ENCODE measurements at places on chromosomes 3 and 15.

GRCh38 chr3:177379045-177379444 lies 181.8 kb upstream of the TBL1XR1 start:
- peak; percentile 25 for DNase-seq

DNA sequence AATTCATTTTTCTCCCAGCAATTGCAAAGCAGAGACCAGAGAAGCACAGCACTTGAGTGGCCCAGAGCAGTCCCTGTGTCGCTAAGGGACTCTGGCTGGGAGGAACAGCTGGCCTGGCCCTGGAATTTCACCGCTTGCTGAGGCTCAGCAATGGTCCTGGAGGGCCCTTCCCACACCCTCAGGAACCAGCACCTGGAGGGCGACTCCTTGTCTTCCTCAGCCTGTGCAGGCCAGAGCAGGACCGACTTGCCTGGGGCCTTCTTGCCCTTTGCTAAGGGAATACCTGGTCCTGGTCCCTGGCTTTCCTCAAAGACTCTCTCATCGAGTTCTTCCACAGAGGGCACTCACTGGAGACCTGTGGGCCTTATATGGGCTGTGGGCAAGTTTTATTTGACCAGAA lies 294.6 kb downstream of the RPLP1 start:
- no peak for DNase-seq

DNA sequence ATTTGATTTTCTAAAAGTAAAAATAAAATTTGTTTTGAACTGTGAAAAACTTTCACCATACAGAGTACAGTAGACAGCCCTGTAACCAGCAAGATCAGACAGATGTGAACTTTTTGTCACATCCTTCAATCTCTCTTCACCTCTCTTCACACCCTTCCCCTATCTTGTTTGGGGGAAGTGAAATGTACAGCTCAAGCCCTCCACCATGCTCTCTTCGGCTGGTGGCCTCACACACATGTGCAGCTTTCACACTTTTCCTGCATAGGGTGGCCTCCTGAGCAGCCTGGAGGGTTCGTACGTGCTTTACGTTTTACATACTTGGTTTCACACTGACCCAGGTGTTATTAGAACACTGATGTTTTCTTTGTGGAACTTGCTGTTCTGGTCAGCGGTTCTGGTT lies 86.4 kb downstream of the DNAJB8 start:
- DNase-seq = no peak

DNA sequence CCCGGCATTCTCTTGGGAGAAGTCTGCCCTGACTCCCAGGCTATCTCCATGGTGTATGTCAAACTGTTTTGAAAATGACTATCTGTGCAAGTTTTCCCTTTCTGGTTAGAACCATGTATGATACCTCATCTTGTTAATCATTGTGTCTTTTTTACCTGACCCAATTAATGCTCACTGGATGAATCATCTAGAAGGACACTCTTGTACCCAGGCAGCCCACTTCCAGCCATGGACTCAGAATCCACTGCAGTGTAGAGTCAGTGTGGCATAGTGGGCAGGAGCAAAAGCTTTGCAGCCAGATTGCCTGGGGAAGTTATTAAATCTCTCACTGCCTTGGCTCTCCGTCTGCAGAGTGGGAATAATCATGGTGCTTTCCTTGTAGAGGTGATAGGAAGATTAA lies 1.2 kb downstream of the FAM3D start:
- no peak for DNase-seq

- DNase-seq = no peak
Observed at GRCh38 chr3:187673012-187673411, 2.8 kb upstream of the SST start.

DNA sequence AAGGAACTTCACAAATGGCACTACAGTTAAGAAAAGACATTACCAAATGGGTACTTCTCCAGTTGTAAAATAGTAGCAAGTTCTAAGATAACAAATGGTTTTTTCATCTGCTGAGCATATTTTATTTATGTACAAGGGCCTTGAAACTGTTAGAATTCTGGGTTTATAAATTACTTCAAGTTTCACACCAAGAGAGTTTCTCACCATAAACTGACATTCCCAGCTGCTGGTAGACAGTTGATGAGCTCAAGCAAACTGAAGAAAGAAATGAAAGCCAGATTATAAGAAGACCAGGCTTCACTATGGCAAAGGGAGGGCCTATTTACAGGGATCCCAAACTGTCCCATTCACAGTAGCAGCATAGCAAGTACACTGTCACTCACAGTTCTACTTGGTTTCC lies 99.8 kb downstream of the DHX30 start:
- no peak for DNase-seq

- peak; percentile 51 for DNase-seq
Observed at GRCh38 chr3:128133273-128133883, 9.8 kb upstream of the RUVBL1 start.

DNA sequence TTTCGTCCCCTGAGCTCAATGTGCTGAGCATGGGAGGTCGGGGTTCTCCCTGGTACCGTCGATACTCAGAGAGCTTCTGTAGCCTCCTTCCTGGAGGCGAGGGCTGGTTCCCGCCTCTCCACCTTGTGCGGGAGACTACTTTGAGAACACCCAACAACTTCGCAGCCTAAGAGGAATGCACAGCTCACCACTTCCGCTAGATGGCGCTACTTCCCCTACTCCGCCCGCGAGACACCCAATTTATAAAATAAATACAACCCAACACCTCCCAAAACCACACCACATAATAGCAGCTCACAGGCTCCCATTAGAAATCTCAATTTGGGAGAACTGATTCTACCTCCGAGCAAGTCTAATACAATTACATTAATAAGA lies 1.2 kb downstream of the RGMA start:
- peak; percentile 62 for DNase-seq

GRCh38 chr15:97893967-97894366 lies 66.5 kb upstream of the ARRDC4 start:
- DNase-seq = peak; percentile 6

DNA sequence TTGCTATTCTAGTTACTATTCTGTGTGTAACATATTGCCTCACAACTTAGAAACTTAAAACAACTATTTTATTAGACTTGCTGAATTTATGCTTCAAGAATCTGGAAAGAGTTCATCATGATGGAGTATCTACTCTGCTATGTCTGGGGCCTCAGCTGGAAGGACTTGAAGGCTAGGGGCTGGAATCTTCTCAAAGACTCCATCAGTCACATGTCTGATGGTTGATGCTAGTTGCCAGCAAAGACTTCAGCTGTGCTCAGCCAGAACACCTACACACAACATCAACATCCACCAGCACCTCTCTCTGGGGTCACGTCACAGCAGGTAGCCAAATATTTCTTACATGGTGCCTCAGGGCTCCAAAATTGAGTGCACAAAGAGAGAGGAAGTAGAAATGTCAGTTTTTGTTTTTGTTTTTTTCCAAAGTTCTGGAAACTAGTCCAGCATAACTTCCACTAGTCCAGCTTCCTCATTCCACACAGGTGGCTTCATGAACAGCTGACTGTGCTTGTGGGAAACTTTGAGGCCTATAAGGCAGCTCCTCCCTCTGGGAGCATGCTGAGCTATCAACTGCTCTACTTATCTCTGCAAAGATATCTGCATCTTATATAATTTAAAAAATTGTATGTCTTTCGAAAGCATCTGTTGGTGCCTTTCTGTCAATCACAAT lies 325.4 kb upstream of the AGTR1 start:
- peak; percentile 3 for DNase-seq

DNA sequence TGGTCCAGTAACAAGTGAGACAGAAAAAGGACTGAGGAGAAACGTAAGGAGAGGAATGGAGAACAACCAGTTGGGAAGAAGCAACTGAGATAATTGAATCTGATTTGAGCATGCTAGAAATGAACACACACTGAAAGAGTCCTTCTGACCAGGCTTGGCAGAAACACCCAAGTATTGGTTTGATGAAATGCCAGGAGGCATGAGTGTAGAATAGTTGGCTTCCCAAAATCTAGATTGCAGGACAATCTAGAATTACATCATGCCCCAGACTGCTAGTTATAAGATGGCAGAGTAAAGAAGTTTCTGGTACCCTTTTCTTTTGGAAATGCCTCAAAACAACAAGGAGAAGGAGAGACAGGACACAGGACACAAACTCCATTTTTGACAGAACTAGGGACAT lies 189.7 kb upstream of the STT3B start:
- no peak for DNase-seq

- DNase-seq = no peak
Observed at GRCh38 chr3:195023989-195024388, 247.0 kb downstream of the XXYLT1 start.

DNA sequence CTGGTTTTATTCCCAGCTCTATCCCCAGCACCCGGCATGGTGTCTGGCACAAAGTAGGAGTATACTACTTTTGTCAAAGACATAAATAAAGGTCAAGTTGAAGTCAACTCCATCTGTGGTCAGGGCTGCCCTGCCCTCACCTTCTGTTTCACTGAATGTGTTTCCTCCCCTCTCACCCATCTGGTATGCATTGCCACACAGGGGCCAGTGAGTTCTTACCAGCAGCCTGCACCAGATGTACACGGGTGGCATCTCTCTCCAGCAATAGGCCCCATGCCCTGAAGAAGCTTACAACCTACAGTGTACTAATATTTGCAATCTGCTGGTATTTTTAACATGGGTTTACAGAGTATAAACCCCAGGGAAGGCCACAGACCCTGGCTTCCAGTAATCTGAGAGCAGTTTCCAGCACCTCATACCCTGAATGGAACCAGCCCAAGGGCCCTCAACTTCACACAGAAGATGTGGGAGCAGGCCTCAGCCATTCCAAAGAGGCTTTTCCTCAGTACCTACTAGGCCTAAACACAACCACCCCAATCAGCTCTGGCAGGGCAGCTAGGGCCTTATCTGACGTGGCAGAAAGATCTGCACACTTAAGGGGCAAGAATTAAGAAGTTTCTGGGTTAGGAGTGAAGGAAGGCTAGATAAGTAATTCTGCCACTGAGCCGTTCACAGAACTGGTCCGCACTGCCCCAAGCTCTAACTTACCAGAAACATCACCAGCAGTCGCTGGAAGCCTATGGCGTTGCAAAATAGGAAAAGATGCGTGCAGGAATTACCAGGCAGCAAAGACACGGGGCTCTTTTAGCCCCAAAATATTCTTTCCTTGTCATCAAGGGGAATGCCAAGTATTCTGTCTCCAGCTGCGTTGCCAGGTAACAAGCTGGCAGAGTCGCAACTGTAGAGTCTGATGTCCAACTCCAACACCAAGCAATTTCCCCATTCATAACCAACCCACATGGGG lies 2.1 kb downstream of the IDH2 start:
- no peak for DNase-seq

GRCh38 chr15:35992791-35993190 lies 446.8 kb upstream of the DPH6 start:
- DNase-seq = no peak

DNA sequence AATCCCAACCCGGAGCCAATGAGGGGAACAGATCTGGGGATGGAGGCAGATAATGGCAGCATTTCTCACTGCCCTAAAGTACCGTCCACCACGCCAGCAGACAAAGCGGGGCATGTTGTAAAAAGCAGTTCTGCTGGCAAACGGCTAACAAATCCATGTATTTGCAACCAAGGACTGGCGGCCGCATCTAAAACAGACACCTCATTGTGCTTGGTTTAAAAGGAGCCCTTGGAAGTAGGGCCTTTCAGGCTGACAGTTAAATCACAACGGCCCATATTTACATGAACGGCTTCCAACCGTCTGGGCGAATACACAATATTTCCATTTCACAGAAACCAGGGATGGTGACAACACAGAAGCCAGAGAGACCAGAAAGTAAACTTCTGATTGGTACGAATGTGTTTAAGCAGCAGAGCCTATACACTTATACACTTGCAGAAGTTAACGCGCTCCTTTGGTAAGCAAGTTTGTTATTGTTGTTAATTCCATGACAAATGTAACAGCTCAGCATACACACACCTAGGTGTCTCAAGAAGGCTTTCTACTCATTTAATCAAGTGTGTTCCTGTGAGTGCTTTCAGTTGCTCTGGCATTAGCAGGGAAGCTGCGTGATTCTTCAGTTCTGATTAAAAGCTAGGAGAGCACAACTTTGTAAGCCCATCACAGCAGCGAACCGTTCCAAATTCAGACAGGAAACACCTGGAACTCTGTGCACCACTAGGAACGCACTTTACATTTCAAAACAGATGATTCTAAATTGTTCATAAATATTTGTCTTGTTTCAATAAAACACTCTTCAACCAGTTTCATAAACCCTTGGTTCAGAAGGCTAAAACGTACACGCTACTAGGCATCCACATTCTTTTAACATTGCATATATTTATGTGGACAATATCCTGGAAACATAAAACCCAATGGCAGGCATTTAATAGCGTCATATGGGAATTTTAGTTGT lies 112.9 kb downstream of the PDZRN3 start:
- no peak for DNase-seq

- no peak for DNase-seq
Observed at GRCh38 chr3:25906132-25906906, 116.4 kb downstream of the OXSM start.

DNA sequence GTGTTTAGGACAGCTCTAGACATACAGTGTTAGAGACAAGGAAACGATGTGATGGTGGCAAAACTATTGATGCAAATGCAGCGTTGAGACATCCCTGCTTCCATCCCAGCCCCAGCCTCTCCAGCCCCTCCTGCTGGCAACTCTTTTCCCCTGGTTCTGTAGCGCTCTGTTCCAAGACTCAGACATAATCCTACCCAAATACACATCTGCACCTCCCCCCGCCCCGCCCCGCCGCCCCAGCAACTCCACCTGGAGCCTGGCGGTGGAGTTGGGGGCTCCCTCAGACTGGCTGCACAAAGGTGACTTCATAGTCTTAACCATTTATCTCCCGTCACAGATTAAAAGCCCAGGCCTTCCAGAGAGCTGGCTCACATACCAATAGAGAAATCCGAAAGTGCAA lies 7.2 kb upstream of the SEC22A start:
- DNase-seq = no peak

DNA sequence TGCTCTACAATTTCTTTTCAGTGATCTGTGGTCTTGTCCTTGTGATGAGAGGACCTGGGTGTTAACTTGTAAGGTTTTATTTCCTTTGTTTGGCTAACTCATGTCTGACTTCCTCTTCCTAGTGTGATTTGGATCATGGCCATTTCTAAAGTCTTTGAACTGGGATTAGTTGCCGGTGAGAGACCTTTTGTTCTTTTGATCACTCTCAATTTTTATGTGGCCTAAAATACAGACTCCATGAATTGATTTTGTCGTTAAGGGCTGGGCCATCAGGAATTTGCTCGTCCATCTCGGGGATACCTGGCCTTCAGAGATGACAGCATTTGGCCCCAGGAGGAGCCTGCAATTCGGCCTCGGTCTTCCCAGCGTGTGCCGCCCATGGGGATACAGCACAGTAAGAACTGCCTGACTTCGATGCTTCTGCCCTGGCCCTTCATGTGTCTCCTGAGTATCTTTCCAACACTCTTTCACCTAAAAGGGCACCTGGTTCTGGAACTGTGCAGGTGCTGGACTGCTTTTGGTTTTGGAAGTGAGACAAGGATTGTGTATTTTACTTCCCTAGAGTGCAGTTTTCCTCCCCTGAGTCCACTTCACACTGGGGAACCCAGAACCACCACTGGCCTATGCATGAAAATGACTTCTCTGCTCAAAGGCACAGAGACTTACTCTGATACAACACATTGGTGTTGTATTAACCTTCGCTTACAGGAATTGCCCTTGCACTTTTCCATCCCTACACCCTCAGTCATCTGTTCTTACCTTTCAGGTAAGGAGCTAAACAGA lies 13.1 kb upstream of the LRRC2 start:
- DNase-seq = no peak

All from PC-3 (cell line).